ENCODE measurements at places on chromosomes 3 and 15.

GRCh38 chr3:120730576-120731542, 11.5 kb downstream of the RABL3 start:
- no peak for DNase-seq

DNA sequence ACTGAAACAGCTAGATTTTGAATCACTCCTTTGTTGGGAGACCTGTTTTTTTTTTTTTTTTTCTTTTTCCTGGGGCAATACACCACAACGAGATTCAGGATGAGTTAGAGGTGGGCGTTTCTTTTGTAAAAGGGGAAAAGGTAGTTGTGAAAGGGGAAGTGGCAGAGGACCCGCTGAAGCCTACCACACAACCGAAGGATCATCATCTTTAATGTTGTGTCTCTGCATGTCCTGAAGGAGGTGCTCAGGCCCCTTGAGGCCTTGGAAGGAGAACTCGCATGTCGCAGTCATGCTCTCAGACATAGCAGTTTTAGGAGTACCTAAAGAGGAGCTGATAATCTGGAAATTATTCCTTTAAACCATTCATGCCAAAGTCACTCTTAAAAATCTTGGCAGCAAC, 137.9 kb upstream of the LRIG1 start:
- no peak for DNase-seq

DNA sequence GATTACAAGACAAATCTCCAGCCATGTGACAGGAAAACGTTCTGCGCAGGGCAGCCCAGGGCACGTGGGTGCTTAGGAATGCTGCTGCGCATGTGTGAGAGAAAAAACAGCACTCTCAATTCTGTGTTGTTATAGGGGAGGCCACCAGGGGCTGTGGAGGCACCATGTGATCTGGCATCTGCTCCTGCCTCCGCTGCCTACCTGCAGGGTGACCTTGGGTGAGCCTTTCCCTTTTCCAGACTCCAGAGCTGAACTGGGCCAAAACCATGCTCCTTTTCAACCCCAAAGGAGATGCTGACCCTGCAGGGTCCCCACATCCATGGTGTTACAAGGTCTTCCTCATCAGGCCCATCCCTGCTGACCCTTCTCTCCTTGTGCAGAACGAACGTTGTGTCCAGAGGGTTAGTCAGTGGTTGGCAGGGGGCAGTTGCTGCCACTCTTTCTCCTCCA, 81.5 kb upstream of the RASGRF1 start:
- no peak for DNase-seq

GRCh38 chr15:70327856-70328678, 230.3 kb upstream of the TLE3 start:
- DNase-seq = no peak

DNA sequence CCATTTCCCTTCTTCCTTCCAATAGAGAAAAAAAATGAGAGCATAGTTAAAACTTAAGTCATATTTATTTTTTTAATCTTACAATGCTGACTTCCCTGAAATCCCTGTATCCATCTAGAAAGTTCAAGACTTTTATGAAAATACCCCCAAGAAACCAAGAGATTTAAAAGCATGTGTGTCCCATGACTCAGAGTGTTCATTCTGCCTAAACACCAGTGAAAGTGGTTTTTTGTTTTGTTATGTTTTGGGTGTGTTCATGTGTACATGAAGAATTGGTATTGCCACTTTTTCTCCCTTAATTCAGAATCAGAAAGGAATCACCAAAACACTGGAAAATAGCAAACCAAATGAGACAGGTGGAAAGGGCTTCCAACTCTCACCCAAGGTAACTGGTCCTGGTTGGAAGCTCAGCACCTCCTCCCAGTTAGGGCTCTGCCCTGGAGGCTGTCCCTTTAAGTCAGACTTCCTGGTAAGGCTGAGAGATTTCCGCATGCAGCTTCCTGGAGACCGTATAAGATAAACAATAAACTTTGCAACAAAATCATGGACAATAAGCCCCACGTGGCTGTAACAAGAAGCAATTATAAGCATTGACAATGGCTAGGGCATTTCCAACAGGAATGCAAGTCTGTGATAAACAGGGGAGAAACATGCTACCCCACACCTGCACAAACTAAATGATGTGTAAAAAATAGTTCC, 121.9 kb upstream of the ARHGEF3 start:
- DNase-seq = no peak

- DNase-seq = no peak
Measured at GRCh38 chr3:30606301-30607031, at the start of gene TGFBR2. Gene TGFBR2 (plus strand): TSS chr3:30606601. CDS start chr3:30606884, 283 bp downstream.

GRCh38 chr3:188268336-188268735, 114.4 kb downstream of the LPP start:
- no peak for DNase-seq

DNA sequence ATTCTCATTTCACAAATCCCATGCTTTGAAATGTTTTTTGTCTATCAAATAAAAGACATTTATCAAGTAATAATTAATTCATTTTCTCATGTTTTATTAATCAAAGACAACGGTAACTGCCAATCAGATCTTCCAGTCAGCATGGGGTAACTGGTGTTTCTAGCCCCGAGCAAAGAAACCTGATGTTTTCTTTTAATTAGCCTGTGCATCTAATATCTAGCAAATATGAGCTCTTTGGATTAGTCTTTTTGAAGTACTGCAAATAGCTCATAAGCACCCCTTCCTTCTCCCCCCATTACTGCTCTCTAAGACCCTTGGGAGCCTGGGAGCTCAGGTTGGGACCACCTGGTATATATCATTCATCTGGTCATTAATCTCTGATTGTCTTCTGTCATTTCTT, 43.1 kb upstream of the SRGAP3 start:
- DNase-seq = peak; percentile 83

DNA sequence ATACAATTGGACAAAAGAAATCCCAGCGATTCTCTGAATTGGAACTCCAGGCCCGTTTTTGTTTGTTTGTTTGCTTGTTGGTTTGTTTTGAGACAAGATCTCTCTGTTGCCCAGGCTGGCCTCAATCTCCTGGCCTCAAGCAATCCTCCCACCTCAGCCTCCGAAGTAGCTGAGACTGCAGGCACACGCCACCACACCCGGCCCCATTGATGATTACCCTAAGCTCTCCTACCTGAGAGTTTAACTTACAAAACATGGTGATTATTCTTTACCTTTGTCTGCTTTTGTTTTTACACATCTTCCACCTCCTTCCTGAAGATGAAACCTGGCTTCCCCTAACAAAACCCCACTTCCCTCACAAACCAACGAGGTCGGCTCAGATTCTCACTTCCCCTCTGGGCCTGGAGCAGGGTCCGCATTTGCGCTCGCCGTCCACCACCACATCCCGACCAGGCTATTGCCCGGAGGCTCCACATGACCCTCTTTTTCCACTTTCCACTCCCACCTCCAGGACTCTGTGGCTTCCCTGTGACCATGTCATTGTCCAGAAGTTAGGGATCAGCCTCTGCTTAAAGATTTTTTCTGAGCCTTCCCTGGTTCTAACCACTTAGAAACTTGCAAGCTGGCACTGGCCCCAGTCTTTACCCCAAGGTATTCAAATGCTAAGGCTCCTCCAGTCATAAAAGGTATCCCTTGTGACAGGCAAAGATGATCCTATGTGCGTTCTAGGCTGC, 14.8 kb downstream of the KLHL6 start:
- DNase-seq = no peak

GRCh38 chr3:24494618-24495325, at the start of gene THRB:
Gene THRB (minus strand): TSS chr3:24494850.
- DNase-seq = no peak

DNA sequence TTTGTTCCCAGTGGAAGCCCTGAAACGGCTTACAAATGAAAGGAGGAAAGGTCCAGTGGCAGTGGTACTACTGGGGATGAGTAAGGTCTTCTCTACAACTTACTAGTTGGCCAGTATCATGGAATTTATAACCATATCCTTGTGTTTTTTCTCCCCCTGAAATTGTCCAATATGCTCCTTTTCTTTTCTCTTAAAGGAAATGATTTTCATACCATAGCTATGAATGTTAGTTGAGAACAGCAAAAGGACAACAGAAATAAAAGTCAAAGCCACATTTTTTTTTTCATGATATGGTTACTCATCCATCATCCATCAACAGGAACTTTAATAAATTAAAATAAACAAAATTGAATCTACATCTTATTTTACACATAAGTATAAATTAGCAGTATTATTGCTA, 450.4 kb downstream of the MFSD1 start:
- DNase-seq = no peak

- no peak for DNase-seq
Measured at GRCh38 chr3:122305818-122306621, 19.0 kb upstream of the CSTA start.

DNA sequence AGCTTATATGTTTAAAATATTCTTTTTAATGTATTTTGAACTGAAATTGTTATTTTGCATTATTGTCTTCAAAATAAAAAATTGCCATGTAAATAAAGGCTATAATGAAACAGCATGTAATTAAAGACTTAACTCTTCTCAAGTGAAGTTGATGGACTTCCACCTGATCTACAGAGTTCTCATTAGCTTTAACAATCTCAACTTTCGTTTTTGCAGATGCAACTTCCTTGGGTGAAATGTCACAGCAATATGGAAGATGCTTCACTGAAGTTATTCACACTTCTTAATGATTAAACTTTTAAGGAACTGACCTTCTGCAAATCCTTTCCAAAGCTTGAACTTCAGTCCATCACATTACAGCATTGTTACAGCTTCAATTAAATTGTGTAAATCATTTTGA, 63.6 kb downstream of the OSTN start:
- DNase-seq = no peak

- no peak for DNase-seq
Measured at GRCh38 chr15:60514261-60514881, 35.4 kb upstream of the ICE2 start.

DNA sequence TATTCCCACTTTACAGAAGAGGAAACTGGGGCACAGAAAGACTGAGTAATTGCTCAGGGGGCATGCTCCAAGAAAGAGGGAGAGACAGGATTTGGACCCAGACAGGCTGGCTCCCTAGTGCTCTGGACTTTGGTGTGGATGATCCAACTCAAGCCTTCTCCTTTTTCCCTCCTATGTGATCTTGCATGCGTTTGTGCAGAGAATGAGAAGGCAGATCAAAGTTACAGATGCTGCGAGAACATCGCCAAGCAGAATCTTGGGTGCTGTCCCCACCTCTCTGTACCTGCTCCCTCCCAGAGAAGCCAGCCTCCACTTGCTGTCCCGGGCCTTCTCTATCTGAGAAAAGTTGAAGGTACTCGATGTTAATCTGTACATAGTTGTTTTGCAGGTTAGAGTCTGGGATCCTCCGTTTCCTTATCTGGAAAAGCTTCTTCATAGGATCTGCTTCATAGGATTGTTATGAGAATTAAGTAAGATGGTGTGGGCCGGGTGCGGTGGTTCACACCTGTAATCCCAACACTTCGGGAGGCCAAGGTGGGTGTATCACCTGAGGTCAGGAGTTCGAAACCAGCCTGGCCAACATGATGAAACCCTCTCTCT, 10.2 kb downstream of the GNB5 start:
- DNase-seq = no peak

- no peak for DNase-seq
Measured at GRCh38 chr3:101179637-101180036, 140.7 kb downstream of the IMPG2 start.

GRCh38 chr15:70720228-70721016, 42.9 kb downstream of the UACA start:
- no peak for DNase-seq

DNA sequence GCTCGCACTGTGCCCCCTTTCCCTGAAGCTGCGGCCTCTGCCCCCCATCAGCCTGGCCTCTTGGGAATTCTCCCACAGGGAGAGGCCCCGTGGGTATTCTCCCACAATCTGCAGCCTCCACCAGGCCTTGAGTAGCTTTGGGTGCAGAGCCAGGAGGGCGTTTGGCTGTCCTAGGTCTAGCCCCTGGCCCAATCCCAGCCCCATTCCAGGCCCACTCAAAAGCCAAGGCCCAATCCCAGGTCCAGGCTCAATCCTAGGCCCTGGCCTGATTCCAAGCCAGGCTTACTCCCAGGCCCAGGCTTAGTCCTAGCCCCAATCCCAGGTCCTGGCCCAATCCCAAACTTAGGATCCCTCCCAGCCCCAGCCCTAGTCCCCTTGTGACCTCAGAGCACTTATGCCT, 59.8 kb downstream of the CHCHD4 start:
- DNase-seq = no peak

GRCh38 chr3:97971679-97972567, at the start of gene RIOX2:
Gene RIOX2 (minus strand): TSS chr3:97972431. CDS start chr3:97967593, 4,838 bp downstream.
- peak; percentile 83 for DNase-seq

DNA sequence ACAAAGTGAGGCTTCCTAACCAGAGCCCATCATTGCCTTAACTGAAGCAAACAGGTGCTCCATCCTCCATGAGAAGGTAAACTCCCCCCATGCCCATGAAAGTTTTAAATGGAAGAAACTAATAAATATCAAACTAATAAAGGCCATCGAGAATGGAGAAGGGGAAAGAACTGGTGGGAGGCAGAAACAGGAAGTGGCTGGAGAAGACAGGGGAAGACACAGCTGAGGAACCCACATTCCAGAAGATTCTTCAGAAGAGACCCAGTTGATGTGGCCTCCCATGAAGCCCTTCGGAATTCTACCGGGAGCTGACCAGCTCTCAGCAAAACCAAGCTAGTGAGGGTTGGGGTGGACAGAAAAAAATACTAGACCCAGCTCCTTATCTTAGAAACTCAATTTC, 41.6 kb downstream of the SH3BP5 start:
- no peak for DNase-seq

GRCh38 chr3:129022114-129023007, 21.3 kb downstream of the EFCC1 start:
- no peak for DNase-seq
